ENCODE measurements at places on chromosomes 3 and 15.

- DNase-seq = no peak
These were observed 104.0 kb upstream of the SLC6A6 start for GRCh38 chr3:14298442-14298841.

DNA sequence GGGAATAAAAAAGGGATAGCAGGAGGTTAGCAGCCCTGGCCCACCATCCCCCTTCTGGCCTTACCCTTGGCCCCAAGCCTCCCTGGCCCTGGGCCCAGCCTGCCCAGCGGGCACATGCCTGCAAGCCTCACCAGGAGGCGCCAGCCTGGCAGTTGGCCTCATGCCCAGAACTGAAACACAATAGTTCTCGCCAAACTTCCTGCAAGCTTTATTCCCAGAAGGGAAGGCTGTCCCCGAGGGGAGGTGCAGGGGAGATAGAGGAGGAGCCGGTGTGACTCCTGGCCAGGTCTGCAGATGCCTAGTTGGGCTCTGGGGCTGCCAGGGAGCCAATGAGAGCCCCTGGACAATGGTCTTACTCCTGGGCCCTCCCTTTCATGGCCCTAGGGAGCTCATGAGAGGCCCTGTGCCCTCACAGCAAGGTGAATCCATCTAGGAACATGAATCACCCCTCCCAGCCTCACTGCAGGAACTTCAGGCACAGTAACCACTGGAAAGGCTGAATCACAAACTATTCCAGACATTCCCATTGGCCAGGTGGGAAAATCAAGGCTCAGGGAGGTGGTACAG is 4.0 kb downstream of the CCDC33 start:
- DNase-seq = no peak

DNA sequence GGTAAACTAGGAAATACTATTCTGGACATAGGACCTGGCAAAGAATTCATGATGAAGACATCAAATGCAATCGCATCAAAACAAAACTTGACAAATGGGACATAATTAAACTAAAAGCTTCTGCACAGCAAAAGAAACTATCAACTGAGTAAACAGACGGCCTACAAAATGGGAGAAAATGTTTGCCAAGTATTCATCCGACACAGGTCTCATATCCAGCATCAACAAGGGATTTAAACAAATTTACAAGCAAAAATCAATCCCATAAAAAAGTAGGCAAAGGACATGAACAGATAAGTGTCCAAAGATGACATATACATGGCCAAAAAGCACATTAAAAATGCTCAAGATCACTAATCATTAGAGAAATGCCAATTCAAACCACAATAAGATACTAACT is 1088.9 kb downstream of the NAALADL2 start:
- no peak for DNase-seq

GRCh38 chr15:95051861-95052260 is 820.5 kb downstream of the MCTP2 start:
- no peak for DNase-seq

- DNase-seq = peak; percentile 86
These were observed 9.6 kb upstream of the SST start for GRCh38 chr3:187679638-187680396.

- no peak for DNase-seq
These were observed 765.1 kb downstream of the ROBO1 start for GRCh38 chr3:79002465-79003372.

DNA sequence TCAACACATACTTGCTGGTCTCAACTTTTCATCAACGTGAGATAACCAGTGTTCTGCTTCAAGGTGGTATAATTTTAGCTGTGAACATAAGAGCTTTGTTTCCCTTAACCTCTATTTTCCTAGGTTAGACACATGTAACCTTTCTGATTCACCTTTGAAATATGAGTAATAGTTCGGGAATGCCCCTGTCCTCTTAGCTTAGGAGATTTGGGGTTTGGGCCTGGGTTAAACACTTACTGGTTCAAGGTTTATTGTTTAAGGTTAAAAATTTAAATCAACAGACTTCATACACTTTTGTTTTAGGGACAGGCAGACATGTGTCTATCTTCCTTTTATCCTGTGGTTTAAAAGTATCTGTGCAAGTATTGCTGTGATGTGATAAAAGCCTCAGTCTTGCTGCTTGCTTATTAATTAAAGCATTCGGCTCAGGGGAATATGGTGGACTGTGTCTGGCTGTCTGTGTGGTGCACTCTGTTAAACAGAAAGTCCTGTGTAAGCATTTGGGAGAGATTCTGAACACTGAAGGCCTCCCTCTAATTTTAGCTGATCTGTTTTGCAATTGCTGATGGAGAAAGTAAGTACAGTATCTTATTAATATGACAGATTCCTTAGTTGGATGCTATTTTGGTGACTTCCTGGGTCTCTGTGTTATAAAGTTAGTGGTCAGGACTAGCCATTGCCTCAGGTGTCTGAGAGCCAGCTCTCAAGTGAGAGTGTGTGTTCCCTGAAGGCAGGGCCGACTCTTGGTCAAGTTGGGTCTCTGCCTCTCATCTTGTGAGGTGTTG is 81.8 kb downstream of the USP13 start:
- DNase-seq = no peak

GRCh38 chr3:159761848-159762635 is 226.6 kb upstream of the IL12A start:
- no peak for DNase-seq

- no peak for DNase-seq
These were observed 13.7 kb upstream of the SERPINI2 start for GRCh38 chr3:167487556-167487955.

- no peak for DNase-seq
These were observed 400.6 kb downstream of the ZBTB20 start for GRCh38 chr3:114746502-114746901.

- DNase-seq = no peak
These were observed 153.9 kb downstream of the P3H2 start for GRCh38 chr3:189966843-189967242.

DNA sequence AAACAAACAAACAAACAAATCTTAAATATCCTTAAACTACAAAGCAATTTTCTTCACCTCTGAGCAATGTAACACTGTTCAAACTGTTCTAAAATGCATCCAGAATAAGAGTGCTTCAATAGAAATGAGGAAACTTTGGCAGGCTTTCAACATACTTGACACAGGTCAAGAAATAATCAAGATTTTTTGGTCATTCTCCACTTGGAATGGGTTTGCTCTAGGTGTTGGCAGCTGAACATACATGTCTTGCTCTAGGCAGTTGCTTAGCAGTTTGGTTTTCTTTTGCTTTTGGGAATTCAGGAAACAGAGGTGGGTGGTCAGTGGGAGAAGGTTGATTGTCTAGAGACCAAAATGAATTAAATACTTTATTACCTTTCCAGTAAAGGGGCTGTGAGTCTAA is 1.4 kb upstream of the LRRC3B start:
- no peak for DNase-seq

DNA sequence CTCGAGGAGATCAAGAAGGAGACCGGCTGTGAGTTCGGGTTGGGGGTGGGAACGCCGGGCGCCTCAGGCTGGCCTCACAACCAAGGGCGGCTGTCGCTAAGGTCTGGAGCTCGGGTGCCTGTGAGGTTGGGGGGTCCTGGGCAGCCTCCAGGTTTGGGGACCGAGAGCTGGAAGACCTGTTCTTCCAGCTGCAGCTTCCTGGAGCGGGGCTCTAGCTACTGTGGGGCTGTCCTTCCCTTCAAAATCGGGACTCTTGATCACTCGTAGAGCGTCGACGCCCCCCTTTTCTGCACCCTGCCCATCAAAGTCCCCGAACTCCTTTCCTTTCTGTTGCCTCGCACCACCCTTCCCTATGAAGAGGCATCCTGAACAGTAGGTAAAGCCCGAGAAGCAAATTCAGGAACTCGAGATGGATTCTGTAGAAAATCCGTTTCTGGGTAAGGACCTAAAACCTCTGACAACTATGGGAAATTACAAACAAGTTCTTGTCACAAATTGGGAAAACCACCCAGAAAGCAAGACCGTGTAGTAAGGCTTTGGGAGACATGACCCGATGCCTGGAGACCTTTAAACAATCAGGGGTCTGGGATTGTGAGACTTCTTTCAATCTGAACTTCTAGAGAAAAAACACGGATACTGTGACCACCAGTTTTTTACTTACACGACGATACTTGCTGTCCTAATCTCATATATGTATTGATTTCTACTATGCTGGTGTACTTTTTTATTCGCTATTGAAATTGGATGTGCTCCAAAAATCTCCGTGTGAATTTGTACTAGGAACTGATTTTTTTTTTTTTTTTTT is 556 bp downstream of the CHP1 start:
- no peak for DNase-seq

DNA sequence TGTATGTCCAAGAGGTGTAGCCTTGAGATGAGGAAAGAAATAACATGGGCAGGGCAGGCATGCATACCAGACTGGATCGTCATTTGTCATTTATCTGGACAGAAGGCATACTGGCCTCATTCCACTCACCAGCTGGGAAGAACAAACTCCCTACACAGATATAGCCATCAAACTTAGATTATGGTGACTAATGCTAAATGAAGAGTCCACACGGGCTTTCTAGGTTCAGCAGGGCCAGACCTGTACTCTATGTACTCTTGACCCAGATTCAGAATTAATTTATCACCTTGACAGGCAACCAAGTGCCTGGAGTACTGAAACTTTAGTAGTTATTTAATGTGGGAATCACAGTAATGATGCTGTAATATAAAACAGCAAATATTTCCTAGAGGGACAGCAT is 164.3 kb upstream of the IL12A start:
- no peak for DNase-seq

- no peak for DNase-seq
These were observed 155.0 kb upstream of the SUCLG2 start for GRCh38 chr3:67809370-67809935.

- DNase-seq = no peak
These were observed 374.1 kb downstream of the RORA start for GRCh38 chr15:60854858-60855564.

DNA sequence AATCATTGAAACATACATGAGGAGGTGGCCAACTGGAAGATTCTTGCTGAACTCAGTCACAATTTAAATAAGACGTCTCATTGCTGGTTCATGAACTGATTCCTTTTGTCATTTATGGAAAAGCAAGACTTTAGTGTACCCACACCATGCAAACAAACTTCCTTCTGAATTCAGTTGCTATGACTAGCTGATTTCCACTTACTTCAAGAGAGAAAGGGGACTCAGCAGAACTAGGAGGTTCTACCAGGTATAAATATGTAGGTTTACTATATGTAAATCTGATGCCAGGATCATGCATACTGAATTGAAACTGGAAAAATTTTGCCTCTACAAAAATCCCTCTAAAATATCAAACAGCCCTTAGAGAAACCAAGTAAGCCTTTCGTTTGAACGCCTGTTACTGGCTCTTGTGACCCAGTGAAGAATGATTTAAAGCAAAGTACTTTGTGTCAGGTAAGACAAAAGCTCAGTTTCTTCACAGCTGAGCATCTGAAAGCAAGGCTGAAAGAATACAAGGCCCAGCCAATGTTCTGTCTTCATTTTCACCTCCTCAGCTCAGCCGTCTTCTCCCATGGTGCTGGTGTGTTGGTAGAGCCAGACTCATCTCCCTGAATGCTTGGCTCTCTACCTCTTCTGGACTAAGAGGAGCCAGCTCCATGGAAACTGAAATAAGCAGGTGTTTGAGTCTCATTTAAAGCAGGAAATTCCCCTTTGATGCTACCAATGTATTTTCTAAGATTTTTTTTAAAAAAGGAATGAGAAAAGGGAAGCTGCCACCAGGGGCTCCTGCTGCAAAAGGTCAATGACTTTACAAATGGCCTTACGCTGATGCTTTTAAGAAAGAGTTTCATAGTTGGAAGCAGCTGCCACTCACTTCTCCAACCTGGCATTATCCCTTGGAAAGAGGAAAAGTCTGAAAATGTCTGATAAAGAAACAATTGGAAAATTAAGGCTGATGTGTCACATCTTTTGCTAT is 301.6 kb downstream of the EFHB start:
- no peak for DNase-seq

DNA sequence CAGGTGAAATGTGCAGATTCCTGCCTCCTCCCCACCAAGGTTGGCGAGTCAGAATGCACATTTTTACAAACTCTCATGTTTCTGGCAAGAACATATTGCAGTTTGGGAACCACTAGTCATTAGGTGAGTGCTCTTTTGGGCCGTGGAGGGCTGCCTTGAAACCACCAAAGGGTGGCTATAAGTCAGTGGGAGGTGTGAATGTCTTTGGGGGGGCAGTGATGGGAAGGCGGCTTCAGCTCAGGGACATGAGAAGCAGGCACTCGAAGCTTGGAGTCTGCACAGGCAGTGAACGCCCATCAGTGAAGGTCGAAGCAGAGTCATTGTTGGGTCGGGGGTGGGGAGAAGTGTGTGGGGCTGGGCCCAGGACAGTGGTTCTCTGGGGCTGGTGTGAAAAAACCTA is 1.1 kb downstream of the NOX5 start:
- no peak for DNase-seq

DNA sequence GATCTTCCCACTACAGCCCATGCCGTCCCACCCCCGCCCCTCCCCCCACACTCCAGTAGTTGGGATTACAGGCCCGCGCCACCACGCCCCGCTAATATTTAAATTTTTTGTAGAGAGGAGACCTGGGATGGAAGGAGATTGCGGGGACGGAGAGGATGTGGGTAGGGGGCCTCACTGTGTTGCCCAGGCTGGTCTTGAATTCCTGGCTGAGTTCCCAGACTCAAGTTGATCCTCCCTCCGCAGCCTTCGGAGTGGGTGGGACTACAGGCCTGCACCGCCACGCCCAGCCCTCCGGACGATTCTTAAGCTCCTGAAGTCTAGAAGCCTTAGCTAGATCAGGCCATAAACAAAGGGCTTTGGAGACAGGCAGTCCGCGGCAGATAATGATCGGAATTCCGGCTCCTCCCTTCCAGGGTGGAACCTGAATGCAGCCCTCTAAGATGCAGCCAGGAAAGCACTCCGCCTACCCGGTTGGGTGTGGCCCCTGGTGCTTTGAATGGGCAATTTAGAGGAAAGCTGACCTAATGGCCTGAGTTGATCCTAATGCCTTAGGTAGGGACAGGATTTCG is at the start of gene DPPA2:
Gene DPPA2 (minus strand): TSS at position 356 of the 569 bp plus-strand sequence. CDS start 1,975 bp downstream, outside the sequence.
- DNase-seq = no peak

- no peak for DNase-seq
These were observed 43.7 kb downstream of the STAG1 start for GRCh38 chr3:136708333-136708985.

GRCh38 chr3:138012526-138012925 is 2.6 kb downstream of the CLDN18 start:
- no peak for DNase-seq

DNA sequence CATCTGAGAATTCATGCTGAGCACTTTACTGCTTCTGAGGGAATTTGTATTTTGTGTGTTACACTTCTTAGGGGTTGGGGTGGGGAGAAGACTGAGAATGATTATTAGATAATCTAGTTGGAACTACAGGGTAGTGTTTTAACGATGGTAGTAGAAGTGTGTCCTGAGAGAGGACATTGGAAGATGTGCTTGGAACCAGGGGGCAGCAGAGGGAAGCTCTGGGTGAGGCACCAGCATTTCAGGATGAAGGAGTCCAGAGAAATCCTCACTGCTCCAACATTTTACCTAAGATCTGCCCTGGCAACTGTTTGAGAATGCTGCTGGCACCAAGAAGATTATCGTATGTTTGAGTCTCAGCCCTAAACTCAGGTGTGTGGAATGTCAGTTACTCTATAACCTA is 145.5 kb downstream of the SQOR start:
- no peak for DNase-seq

GRCh38 chr3:57696801-57697321 is 4.0 kb upstream of the DENND6A start:
- DNase-seq = no peak

All from activated CD8-positive, alpha-beta memory T cell treated with anti-CD3 and anti-CD28 coated beads for 24 hours (primary cell).